ENCODE measurements at places on chromosomes 3 and 15.

DNA sequence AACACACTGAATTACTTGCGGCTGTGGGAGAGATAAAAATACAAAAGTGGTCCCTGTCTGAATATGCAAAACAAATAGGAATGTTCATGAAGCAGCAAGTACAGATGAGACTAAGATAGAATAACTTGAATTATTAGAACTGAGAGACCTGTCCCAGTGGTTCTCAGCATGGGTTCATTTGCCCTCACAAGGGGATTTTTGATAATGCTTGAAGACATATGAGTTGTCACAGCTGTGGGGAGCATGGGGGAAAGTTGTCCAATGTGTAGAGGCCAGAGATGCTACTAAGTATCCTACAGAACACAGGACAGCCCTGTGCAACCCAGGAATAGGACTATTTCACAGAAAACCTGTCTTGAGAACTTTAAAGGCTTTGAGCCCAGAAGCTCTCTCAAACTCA, 22.4 kb downstream of the PPM1L start:
- no peak for DNase-seq

DNA sequence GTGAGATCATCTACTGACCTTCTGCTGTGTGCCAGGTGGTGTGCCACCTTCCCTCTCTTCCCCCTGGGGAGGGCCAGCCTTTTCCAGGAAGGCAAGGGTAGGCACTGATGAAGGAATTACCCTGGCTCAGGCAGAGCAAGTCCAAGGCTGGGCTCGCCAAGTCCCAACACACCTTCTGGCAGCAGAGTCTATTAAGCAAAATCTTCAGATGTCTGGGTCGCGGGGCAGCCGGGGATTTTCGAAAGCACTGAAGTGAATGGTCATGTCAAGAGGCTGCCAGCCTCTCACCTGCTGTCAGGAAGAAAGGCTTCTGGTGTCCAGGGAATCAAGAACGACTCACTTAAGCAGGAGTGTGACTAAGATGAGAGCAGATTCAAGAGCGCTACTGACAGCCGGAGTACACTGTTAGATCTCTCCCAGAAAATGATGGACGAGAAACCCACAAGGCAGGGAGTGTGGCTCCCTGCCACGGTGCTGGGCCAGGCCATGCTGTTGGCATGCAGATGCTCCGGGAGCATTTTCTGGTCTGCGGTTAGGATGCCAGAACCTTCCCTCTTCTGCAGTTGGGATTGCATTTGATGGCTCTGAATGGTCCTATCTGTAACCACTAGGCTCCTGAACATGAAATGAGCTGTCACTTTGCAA, 479.8 kb downstream of the SHQ1 start:
- DNase-seq, result no peak

GRCh38 chr15:91956026-91956723, 102.7 kb downstream of the SLCO3A1 start:
- peak; percentile 39 for DNase-seq

GRCh38 chr3:42129014-42129953, 38.1 kb downstream of the TRAK1 start:
- DNase-seq, result no peak

DNA sequence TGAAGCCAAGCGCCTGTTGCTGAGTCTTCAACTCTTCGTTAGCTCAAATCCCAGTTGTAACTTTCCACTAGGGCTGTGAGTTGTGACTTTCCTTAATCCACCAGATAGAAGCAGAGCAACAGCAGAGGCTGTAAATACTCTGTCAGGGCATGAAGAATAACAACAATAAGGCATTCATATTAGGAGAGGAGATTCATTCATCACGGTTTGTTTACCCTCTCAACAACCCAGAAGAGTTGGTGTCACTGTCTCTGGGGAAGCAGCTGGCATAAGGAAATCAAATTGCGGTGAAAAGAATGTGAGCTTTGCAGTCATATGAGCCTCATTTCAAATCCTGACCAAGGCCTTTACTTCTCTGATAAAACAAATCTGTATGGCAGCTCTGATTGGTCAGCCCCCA, 184.8 kb downstream of the SHQ1 start:
- no peak for DNase-seq

DNA sequence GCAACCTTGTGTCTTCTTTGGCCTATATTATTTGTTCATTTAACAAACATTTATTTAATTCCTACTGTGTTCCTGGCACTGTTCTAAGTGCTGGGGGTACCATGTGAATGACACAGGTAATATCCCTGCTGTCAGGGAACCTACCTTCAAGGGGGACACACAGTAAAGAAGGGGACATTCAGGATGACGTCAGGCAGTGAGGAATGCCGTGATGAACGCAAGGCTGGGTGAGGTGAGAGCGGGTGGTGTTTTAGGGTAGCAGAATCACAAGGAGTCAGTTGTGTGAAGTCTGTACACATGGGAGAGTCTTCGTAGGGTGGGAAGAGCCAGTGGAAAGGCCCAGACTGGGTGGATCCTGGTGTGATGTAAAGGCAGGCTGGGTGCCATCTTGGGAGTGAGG, 1.7 kb upstream of the FAM107A start:
- DNase-seq, result no peak

- no peak for DNase-seq
These were observed 209.2 kb downstream of the FEZF2 start for GRCh38 chr3:62164196-62164595.

DNA sequence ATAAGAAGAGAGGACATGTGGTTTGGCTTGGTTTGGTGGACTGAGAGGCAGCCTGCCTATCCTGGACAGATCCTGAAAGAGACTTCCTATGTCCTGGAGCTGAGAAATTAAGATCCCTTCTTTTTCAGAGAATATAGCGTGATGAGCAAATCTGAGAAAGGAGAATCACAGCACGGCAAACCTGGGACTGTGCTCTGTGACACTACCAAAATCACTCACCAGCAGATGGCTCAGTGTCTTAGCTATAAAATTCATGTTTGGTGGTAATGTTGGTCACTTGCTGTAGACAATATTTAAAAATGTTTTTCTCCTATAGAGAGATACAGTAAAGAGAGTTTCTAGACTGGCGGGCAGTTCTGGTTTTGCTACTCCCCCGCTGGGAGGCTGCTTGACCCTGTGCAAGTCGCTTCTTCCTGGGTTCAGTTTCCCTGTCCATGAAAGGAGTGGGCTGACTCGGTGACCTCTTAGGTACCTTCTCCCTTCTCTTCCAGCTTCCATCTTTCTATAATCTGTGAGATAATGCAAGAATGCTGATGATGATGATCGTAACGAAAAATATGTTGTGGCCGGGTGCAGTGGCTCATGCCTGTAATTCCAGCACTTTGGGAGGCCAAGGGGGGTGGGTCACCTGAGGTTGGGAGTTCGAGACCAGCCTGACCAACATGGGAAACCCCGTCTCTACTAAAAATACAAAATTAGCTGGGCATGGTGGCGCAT, 7.6 kb upstream of the HES1 start:
- no peak for DNase-seq

DNA sequence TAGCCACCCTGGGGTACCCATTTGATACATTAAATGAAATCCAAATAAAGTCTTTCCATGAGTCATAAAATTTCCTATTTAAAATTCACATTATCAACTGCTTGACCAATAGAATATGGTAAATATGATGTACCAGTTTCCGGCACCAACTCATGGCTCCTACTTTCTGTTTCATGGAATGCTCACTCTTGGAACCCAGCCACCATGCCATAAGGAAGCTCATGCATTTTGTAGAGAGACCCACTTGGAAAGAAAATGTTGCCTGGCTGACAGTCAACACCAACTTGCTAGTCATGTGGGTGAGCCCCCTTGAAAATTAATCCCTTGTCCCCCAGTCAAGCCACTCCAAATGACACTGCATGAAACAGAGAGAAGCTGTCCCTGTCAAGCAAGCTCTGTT, 57.2 kb downstream of the WWTR1 start:
- no peak for DNase-seq

DNA sequence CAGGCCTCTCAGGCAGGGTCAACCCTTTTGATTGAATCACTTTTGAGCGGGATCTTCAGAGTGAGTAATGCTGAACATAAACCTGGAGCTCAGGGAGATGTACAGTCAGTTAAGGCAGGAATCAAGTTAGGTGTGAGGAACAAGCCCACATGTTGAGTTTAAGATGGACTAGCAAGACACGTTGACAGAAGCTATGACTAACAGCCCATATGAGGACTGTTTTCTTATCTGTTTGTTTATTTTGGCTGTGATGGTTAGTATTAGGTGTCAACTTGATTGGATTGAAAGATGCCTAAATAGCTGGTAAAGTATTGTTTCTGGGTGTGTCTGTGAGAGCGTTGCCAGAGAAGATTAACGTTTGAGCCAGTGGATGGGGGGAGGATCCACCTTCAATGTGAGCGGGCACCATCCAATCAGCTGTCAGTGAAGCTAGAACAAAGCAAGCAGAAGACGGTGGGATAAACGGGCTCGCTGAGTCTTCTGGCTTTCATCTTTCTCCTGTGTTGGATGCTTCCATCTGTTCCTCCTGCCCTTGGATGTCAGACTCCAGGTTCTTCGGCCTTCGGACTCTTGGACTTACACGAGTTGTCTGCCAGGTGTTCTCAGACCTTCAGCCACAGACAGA, 232.3 kb upstream of the STAC start:
- DNase-seq, result no peak

DNA sequence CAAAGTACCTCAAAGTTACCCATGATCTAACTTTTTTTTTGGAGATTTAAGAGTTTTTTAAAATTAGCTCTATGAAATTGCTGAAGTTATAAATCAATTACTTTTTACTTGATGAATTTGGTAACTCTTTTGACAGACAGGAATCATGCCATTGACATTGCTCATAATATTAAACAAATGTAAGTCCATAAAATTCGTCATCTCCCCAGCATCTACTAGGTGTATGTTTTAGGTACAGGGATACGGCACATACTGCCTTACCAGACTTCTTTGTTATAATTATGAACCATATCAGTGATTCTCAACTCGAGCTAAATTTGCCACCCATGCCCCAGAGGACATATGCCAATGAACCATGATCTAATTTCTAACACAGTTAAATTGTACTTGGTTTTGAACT, 247.5 kb upstream of the TGFBR2 start:
- no peak for DNase-seq
